Upper lobe of right lung (tissue), 1 donor: ENCODE measurements at places on chromosomes 5 and 9.

DNA sequence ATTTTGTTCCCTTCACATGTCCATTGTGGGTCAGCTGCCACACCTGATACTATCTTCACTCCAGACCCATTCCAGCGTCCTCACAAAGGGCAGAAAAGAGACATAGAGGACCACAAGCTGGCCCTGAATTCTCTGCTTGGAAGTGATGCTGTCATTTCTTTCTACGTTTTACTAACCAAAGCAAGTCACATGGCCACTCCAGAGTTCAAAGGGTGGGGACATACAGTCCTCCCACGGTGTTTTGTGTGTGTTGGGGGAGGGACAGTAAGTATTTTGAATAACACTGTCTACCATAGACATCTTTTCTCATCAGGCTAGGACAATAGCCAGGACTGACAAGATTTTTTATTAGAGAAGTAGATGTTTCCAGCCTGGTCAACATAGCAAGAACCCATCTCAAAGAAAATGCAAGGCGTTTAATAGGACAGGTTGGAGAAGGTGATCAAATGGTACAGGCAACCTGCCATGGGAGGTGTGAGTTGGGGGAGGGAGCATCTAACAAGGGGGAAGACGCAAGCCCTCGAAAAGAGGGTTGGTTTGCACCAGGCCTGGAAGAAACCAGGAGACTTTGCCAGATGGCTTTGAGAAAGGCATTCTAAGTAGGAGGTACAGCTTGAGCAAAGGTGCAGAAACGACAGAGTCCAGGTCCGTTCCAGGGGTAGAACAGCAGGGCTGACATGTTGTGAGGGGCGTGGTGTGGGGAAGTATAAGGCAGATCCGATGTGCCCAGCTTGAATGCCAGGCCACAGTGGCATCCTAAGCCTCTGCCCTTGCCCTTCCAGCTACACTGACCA, 11.3 kb upstream of the GLIPR2 start:
- no peak for DNase-seq

DNA sequence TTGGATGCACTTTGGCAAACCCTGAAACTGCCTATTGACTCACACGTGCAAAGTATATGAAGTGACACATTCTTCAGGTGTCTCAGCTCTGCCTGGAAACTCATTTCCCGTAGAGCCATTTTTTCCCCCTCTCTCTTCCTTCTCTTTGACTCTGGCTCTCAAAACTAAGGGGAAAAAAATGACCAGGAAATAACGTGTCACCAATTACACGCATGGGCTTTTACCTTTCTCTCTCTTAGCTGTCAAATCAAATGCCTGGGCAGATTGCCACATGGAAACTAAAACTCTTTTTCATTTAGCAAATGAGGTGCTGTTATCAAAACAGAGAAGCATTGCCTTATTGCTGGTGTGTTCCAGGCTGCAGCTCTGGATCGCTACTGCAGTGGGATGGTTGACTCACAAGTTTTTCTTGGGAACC, 18.3 kb upstream of the IFNK start:
- DNase-seq, result no peak

DNA sequence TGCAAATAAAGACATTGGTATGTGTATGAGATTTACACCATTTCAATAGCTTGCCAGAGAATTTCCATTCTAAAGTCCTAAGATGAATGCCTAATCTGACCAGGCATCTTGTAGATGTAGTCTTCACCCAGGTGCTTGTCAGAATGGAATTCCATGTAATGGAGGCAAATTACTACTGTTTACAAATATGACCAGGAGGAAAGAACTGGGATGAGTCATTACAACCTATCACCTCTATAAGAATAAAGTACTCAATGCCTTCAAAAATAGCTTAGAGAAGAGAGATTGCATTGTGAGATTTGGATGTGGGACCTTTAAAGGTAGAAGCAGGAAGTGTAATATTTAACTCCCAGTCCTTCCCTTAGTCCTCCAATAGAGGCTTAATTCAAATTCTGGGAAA, 507.0 kb upstream of the PTGER4 start:
- DNase-seq, result no peak

- DNase-seq, result no peak
Observed at GRCh38 chr5:180844432-180844831, 16.6 kb downstream of the ZFP62 start.

- DNase-seq, result peak; percentile 78
Observed at GRCh38 chr5:147509710-147510651, at the start of gene DPYSL3. TSS of gene DPYSL3 (minus strand) at chr5:147510068. CDS start at chr5:147509858, 210 bp downstream.

- DNase-seq, result no peak
Observed at GRCh38 chr5:165003283-165003682, 1497.9 kb downstream of the MAT2B start.

GRCh38 chr5:2848619-2849018, 97.1 kb upstream of the IRX2 start:
- DNase-seq, result no peak
